ENCODE measurements at places on chromosomes 2 and 18.

DNA sequence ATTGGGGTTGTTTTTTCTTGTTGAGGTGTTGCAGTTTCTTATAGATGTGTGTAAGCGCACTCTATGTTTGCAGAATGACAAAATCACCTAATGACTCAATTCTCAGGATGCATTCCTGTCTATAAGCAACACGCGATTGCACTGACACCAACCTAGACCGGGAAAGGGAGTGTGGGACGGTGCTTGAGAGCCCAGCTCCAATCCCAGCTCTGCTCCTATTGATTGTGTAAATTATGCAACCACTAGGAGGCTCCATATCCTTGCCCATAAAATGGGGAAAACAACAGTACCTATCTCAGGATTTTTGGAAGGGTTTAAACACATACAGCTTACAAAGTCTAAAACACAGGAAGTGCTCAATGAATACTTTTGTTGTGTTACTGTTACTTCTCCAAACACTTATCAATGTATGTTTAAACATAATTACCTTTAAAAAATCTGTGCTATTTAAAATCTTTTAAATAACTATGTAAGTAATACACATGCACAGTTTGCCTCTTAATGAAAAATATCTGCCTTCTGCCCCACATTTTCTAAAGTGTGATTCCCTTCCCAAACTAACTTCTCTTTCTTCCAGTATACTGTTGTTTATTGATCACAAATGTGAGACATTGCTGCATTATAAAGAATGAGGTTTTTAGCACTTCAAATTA lies 132.5 kb downstream of the SPHKAP start:
- peak; percentile 24 for DNase-seq

- DNase-seq = no peak
Measured at GRCh38 chr18:23689031-23689615, at the start of gene LAMA3. TSS of gene LAMA3 (plus strand) at chr18:23689453. CDS start at chr18:23689684, 231 bp downstream.

DNA sequence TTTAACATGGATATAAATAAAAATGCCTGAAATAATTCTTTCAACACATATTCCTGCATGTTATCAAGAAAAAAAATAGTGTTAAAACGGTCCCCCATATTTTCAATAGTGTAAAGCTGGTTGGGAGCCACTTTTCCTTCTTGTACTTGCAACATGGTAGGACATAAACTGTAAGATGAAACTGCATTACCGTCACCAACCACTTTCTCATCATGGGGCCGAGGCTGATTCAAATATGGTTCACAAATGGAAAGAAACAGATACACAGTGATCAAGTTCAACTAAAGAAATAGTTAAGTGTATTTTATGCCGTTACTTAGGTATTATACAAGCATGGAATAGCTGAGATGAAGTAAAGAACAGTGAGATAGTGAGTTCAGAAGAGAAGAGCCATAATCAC lies 360.7 kb downstream of the ZEB2 start:
- no peak for DNase-seq

- DNase-seq = no peak
Measured at GRCh38 chr2:19739256-19739655, 162.5 kb downstream of the TTC32 start.

DNA sequence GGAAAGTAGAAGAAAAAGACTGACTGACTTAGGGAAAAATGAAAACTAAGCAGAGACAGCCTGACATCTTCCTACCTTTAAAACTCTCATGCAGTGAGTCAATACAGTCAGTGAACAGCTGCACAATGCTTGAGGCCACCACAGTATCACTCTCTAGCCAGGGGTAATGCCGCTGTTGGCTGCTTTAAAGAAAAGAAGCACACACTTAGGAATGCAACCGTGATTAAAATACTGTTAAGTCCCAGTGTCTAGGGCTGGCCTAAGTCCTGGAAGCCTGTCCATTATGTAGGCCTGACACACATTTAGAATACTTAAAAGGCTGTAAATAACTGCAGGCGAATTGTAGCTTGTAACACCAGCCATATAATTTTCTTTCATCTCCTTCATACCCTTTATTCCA lies 50.7 kb downstream of the SIGLEC15 start:
- DNase-seq = no peak

DNA sequence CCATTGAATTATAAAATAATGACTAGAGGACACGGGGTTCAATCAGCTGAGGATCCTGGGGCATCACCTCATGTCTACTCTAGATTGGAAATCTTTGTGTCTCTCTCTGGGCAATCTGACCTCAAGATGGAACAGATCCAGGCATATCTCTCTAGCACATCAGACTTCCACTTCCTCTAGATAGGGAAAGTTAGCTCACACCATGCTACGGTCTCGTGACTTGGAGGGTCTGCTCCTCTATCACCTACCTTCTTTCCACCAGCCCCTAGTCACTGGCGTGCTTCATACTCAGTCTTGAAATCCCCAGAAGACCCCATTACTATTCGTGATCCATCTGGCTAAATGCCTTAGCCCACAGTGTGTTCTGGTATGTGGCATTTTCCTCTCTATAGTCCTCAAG lies 148.8 kb downstream of the ANKRD44 start:
- DNase-seq = no peak
